Psoas muscle (tissue), 8 donors: ENCODE measurements at places on chromosomes 11 and 22.

- DNase-seq, result no peak
These were observed 63.0 kb downstream of the PARVG start for GRCh38 chr22:44243761-44244160.

DNA sequence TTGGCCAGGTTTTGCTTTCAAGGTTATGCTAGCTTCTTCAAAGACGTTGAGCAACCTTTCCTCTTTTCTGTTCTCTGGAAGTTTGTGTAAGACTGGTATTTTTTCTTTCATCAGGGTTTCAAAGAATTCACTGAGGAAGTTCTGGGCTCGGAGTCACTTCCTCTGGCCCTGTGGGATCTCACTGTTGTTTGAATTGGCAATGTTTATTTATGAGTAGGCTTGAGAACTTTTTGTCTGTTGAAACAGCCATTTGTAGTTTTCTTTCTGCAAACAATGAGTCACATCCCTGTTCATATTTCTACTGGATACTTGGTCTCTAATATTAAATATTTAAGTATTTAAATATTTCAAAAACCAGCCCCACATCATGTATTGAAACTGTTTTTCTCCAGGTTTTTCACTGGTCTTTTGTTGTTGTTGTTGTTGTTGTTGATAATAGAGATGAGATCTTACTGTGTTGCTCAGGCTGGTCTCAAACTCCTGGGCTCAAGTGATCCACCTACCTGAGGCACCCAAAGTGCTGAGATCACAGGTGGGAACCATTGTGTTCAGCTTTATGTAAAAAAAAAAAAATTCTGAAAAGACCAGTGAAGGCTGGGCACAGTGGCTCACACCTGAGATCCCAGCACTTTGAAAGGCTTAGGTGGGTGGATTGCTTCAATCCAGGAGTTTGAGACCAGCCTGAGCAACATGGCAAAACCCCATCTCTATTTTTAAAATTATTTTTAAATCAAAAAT lies 26.9 kb downstream of the SUSD2 start:
- no peak for DNase-seq

GRCh38 chr11:64323373-64323772 lies 5.5 kb downstream of the PRDX5 start:
- DNase-seq, result no peak

DNA sequence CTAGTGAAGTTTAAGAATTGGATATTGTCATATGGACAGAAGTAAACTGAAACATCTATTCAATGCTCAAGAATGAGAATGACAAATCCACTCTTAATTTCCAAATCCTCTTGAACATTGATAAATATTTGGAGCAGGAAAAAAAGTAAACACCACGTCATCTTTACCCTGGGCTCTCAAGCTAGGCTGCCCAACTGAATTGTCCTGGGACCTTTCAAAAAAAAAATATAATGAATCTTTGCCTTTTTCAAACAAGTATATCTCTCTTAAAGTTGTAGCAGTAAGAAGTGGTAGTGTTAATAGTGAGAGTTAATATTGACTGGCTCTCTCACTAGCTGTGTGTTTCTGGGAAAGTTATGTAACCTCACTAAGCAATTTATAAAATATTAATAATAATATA lies 374.3 kb downstream of the LRRC4C start:
- no peak for DNase-seq

DNA sequence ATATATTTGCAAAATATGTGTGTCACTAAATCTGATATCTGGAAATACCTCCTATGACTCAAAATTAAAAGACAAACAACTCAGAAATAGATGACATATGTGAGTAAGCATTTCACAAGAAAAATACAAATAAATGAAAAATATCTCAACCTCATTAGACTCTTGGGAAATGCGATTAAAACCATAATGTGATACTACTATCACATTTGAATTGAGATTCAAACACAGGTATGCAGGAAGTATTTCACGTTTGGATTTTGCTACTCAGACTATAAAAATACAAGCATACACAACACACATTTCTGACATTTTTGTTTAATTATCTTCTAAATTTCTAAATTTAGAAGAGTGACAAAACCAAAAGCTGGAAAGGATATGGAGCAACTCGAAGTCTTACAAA lies 811.9 kb upstream of the LRRC4C start:
- DNase-seq, result no peak
